Stimulated activated naive CD8-positive, alpha-beta T cell treated with anti-CD3 and anti-CD28 coated beads, Interleukin-15, Interleukin-2, amounts not matched to agents 100 U/mL and 50 U/mL, for 24 hours (primary cell): ENCODE measurements at places on chromosomes 12 and 14.
A peak's percentile ranks its signal among the peaks of the same experiment; 100 is the strongest.

- no peak for DNase-seq
Observed at GRCh38 chr12:127126260-127126628, 1140.7 kb upstream of the TMEM132C start.

- DNase-seq, result no peak
Observed at GRCh38 chr12:30646821-30647220, 48.8 kb downstream of the IPO8 start.

DNA sequence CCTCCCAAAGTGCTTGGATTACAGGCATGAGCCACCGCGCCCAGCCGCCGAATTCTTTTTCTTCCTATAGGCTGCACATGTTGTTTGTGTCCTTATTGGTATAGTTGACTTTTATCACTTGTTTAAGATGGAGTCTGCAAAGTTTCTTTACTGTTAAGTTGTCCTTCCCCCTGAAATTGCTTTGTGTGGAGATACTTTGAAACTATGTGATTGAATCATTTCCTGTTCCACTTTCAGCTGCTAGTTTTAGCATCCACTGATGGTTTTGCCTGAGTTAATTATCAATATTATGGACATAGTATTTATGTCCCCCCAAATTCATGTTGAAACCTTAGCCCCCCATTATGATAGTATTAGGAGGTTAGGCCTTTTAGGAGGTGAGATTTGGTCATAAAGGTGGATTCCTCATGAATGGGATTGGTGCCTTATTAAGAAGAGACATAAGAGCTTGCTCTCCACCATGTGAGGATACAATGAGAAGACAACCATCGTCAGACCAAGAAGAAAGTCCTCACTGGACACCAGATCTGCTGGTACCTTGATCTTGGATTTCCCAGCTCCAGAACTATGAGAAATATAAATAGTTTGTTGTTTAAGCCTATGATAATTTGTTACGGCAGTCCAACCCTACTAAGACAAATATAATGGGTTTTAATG lies 34.9 kb downstream of the PPHLN1 start:
- DNase-seq, result no peak

GRCh38 chr12:117499759-117500485 lies 138.5 kb upstream of the NOS1 start:
- DNase-seq, result no peak

GRCh38 chr12:118404876-118405521 lies 28.6 kb downstream of the SUDS3 start:
- peak; percentile 70 for DNase-seq

- DNase-seq, result no peak
Observed at GRCh38 chr12:80504389-80505163, 60.5 kb downstream of the PTPRQ start.

- DNase-seq, result no peak
Observed at GRCh38 chr12:12582193-12582881, 19.7 kb upstream of the DUSP16 start.

DNA sequence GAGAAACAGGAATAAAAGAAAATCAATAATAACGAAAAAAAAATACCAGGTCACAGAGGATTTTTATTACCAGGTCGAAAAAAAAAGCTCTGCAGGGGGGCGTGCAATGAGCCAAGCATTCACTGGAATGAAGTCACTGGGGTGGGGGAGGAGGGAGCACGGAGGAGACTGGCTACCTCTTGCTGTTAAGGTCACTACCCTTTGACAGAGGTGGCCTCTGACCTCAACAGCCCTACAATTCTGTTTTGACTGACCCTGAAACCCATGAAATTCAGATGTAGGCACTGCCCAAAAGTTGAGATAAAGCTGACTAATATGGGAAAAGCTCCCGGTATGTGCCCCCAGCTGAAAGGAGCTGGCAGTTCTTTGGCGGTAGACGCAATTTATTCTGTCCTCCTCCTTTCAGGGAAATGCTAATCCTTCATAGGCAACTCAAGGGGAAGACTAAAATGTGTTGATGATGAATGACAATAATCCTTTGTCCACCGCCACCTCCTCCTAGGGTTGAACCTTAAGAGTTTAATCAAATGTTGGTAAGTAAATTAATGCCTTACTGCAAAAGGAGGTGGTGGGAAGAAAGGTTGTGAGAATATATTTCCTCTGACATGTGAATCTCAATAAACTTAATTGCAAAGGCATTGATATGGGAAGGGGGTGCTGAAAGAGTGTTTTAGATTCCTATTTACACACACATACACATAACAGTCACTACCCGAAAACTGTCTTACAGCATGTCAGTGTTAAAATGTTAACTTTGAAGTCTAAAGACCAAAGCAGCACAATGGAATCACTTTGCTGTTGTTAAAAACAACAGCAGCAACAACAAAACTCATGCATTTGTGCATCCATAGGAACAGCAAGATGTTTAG lies 6.3 kb upstream of the RIC8B start:
- no peak for DNase-seq

- DNase-seq, result no peak
Observed at GRCh38 chr14:60515511-60516289, 6.8 kb downstream of the SIX6 start.

DNA sequence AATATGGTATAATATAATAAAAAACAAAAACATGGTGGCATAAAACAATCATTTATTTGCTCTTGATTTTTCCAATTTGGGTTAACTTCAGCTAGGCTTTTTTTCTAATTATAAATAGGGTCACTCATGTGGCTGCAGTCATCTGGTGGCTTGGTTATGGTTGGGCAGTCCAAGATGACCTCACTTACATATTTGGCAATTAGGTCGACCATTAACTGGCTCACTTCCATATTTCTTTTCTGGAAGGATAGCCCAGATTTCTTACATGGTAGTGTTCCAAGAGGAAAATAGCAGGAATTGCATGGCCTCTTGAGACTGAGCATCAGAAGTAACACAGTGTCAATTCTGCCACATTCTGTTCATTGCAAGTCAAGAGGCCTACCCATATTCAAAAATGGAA lies 153.4 kb downstream of the FUT8 start:
- DNase-seq, result no peak

DNA sequence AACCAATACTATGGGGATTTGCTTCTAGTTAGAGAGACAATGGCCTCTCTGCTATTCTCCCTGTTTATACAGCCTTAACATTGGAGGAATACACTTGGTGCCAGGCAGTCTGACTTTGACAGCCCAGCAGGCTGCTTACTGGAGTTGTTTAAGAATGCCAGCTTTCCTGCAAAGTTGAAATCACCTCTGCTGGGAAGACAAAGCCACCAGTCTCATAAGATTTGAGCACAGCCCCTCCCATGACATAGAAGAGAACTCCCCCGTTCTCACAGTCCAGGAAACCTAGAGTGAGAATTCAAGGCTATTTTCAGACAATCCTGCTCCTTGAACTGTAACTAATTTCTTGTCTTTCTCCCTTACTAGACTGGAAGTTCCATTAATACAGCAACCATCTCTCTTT lies 21.1 kb upstream of the CATSPERB start:
- no peak for DNase-seq

DNA sequence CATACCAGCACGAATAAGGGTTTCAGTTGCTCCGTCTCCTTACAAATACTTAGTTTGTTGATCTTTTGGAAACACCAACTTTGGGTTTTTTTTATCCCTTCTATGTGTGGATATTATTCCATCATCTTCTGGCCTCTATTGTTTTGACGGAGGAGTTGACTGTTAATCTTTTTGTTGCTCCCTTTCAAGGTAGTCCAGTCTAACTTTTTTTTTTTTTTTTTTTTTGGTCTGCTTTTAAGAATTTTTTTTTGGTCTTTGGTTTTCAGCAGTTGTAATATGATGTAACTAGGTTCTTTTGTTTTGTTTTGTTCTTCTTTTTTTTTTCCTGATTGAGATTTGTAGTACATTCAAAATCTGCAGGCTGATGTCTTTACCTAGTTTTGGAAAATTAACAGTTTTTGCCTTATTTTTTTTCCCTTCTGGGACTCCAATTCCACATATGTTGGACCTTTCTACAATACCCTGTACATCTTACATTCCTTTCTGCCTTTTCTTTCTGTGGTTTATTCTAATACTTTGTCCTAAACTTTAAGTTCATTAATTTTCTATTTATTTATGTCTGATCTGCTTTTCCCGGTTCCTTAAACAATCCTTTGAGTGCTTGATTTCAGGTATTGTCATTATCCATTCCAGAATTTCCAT lies 54.9 kb downstream of the DNAH10 start:
- DNase-seq, result no peak

- DNase-seq, result no peak
Observed at GRCh38 chr14:54186821-54187763, 209.7 kb upstream of the CDKN3 start.

DNA sequence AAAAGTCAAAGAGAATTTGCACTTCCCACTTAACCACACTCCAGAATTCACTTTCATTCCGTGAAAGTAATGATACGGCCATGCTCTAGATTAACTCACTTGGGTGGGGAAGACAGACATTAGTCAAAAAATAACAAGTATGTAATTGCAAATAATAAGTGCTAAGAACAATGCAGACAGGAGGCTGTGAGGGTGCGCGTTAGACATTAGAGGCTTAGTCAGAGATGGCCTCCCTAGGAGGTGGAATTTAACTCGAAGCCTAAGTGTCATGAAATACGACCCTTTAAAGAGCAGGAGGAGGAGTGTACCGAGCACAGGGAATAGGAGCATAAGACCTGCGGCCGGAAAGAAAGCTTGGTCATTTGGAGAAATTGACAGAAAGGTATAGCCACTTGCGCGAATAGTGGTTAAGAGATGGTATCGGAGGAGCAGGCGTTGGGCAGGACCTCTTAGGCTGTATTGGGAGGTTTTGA lies 628 bp downstream of the SNRPF start:
- DNase-seq, result no peak

DNA sequence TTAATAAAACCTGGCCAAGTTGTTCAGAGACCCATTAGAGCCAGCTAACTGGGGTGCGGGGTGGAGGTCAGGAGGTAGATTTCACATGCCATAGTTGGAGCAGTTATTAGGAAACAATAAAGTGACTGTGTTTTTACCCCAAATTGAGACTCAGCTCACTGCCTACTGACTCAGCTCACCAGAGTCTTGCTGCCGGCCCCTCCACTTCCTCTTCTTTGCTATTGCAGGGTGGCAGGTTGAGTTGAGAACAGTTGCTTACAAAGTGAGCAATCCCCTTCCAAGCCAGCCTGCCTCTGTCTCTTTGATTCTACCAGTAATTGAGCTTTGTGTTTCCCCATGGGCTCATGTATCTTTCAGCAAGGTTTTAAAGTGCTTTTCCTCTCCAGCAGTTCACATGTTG lies 12.9 kb downstream of the ST8SIA1 start:
- DNase-seq, result no peak

GRCh38 chr14:23539248-23540140 lies 12.1 kb downstream of the ZFHX2 start:
- DNase-seq, result no peak

DNA sequence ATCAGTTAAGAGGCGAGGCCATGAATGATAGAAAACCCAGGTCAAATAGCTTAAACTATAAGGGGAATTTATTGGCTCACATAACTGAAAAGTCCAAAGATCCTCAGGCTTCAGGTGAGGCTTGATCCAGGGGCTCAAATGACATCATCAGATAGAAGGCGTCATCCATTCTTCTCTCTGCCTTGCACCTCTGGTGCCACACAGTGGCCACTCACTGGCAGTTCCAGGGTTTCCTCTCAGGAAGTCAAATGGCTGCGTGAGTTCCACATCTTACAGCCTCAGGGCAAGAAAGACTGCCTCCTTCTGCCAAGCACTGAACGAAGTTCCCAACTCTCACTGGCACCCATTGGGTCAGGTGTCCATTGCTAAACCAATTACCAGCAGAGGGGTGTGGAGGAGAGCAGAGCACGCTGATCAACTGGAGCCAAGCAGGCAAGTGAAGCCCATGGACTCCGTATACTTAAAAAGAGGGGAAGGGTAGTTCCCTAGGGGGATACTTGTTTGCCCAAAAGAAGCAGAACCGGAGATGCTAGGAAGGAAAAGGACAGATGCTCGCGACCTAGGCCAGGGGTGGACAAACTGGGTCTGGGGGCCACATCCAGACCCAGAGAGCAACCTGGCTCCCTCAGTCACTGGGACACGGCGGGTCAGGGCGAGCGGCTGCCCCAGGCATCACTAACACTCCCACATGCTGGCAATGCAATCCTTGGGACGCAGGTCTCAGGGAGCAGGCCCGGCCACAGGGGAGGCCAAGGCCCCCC lies 69.3 kb downstream of the SERPINA3 start:
- no peak for DNase-seq

- DNase-seq, result no peak
Observed at GRCh38 chr14:68284834-68285233, 465.3 kb downstream of the RAD51B start.

DNA sequence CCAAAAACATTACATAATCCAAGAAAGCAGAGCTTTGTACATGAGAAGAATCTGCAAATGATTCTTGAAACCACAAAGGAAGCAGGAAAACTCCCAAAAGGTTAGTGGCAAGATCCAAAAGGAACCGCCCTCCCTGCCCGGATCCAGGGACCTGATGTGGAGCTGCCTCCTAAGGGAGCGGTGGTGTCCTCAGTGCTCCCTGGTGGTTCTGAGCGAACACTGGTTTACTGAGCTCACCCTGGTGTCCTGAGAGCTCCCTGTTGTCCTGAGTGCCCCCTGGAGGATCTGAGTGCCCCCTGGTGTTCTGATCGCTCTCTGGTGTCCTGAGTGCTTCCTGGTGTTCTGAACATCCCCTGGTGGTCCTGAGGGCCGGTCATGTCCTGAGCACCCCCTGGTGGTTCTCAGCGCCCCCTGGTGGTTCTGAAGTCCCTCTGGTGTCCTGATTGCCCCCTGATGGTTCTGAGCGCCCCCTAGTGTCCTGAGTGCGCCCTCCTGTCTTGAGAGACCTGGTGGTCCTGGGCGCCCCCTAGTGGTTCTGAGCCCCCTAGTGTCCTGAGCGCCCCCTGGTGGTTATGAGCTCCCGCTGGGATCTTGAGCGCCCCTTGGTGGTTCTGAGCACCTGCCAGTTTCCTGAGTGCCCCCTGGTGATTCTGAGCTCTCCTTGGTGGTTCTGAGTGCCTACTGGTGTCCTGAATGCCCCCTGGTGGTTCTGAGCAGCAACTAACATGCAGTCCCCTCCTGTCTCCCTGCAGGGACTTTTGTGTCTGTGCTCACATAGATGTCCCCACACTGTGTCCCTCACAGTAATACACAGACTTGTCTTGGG lies 891.1 kb downstream of the TMEM121 start:
- peak; percentile 99 for DNase-seq

DNA sequence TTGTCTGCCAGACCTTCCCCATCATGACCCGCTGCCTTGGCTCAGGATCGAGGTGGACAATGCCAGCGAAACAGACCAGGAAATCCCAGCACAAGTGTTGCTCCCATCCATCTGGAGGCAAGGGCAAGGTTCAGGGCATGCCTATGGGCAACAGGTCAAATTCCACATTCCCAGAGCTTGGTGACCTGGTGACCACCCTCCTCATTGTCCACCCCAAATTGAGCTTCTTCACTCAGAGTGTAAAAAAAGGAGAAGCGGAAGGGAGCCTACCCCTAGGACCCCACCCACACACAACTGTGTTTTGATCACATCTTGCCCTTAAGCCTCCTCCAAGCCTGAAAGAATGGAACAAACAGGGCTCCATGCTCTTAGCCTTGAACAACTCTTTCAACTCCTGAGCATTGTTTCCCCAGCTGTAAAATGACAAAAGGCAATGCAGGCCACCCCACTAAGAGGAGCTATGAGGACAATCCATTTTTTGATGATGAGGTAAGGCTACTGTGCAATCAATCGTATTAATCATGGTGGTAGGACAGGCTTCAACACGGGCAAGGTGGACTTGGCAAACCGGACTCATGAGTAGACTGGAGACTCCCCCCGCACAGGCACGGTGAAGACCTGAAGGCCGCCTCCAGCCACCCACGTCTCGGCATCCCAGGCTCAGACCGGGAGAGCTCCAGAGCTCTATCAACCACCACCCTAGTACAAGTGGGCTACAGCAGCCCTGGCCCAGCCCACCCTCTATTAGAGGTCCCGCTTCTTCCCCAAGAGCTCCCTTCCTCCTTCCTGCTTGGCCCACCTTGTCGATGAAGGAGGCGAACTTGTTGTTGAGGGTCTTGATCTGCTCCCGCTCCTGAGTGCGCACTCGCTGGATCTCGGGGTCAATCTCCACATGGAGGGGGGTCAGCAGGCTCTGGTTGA lies 866 bp downstream of the KRT79 start:
- no peak for DNase-seq
